Kidney tubule cell (primary cell): ENCODE measurements at places on chromosomes 5 and 9.
A peak's percentile ranks its signal among the peaks of the same experiment; 100 is the strongest.

DNA sequence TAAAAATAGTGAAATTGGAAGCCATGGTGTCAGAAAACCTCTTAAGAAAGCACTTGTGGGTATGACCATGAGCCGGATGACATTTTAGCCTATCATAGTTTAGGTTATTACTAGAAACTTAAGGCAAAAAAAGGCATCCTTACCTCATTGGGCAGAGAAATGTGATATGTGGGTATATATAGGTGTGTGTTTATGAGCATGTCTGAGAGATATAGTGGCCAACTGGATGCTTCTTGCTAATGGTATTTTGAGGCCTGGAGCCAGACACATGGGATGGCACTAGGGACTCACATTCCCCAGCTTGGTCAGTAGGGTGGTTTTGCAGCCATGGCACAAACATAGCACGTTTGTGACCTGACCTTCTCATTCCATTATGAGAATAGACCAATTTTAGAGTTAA, 295.6 kb upstream of the MEF2C start:
- DNase-seq: no peak

- no peak for DNase-seq
Observed at GRCh38 chr5:107545486-107545885, 125.3 kb downstream of the EFNA5 start.

DNA sequence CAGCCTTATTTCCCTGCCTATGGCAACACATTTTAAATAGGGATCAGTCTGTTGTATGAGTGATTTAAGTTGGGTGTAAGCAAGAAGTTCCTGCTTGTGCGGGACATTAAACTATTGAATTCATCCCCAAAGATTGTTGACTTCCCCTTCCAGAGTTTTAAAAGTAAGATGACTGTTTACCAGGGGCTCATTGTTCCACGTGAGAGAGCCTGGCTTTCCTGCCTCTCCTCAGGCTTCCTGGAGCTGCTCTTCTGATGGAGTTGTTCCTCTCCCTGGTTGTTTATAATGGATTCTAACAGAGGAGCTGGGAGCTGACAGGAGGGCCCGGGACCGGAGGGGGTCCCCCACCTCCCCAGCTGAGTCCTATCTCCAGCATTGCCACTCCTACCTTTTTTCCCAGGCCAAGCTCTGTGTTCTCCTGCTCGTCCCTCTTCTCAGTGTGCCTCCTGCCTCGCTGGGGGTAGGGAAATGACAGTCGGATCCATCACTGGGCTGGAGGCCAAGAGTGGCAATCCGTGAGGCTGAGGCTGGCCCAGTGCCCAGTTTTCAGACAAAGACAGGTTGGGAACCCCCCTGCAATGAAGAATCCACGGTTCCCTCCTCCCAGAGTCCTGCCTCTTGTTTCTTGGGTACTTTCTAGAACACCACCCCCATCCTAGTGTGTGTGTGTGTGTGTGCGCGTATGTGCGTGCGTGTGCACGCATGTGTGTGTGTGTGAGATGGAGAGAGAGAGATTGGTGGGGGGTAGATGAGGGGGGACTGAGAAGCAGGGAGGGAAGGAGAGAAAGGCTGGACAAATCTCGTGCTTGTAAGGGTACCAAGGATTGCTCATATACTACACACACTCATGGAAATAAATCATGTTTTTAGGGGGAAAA, 123.7 kb upstream of the NFIB start:
- DNase-seq: peak; percentile 80

GRCh38 chr9:32741706-32742105, 41.6 kb upstream of the TMEM215 start:
- DNase-seq: peak; percentile 49

DNA sequence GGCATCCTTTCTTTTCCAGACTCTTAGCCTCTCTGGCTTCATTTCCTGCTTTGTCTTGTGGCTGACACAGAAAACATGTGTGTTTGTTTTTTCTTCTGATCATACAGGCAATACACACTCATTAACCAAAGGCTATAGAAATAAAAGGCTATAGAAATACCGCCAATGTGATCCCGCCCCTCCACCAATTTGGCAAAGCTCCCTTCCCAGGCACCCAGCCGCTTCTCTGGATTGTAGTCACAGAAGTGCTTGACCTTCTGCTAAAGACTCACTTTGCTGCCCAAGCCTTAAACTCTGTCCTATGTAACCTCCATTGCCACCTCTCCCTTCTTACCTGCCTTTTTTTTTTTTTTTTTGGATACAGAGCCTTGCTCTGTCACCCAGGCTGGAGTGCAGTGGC, 5.3 kb downstream of the TXNDC15 start:
- no peak for DNase-seq

DNA sequence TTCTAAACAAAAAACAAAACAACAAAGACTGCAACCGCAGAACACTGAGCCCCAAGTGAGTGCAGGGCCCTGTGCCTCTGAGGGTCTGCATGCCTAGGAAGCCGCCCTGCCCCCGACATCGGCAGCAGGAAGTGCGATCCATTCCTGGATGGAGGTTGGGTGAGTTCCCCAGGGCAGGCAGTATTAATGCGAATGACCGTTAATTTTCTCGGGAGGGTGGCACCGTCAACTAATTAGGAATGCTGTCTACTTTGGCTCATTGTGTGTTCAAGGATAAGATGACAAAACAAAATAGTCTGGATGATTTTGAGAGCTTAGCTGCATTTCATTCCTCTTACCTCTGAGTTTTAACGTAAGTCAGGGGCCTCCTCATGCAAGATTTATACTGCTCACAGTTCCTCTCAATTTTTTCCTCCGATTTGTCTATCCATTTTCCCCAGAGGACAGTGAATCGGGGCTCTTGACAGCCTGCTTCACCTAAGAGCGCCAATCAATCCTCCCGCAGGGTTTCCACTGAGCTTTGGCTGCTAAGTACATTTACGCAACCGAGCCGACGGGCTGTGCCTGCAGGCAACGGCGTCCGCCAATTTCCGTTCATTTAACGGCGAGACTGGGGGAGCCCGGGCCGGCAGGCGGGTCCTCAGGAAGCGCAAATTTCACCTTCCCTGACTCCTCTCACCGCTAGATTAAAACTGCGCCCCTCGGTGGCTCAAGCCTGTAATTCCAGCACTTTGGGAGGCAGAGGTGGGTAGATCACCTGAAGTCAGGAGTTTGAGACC, 2.9 kb upstream of the NXNL2 start:
- peak; percentile 80 for DNase-seq

DNA sequence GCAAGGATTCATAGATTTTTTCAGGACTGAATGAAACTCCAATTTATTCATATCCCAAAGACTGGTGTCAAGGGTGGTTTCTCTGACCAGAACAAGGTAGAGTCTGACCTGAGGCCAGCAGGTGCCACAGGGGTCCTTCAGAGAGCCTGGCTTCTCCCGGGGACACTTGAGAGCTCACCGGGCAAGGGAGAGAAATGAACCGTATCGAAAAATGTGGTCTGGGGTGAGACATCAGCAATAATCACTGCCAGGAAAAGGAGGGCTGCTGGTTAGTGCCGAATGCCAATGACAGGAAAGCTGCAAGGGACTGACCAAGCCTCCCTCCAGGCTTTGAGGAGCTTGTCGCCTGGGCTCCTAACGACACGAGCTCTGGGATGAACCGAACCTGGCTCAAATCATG, 142.7 kb downstream of the TTLL11 start:
- peak; percentile 73 for DNase-seq

DNA sequence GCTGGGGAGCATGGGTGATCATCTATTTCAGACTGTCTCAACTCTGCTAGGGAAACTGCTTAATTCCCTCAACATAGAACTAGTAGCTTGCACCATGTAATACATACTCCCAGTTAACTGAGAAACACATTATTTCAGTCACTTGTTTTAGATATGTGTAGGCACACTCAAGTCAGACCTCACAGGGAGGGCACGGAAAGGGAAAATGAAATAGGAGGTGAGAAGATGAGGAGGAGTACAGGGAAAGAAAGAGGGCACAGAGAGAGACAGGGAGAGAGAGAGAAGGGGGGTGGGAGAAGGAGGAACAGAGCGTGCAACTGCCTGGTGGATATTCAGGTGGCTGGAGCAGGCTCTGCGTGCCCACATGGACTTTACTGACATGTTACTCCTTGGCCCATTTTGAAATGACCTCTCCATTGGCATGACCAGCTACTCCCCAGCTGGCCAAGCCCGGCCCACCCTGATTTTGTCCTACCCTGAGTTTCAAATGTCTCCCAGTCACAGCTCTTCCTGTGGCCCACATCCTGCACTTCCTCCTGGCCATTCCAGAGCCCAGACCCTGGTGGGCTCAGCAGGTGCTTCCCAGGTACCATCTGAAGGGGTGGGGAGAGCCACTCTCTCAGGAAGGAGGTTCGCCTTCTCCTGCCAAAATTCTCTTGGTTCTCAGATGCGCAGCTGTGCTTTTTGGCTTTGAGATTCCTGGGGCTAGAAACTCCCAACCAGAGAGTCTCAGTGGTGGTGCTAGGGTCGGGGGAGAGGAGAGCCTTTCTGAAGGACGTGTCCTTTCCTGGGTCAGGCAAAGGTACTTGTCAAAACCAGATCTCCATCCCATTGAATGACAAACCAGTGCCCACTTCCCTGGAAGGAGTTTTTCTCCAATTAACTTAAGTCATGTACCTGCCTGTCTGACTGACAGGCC, 229.4 kb downstream of the FSTL4 start:
- no peak for DNase-seq

GRCh38 chr9:124725068-124725452, 46.1 kb downstream of the NR6A1 start:
- peak; percentile 21 for DNase-seq

GRCh38 chr5:86228147-86228546, 389.6 kb upstream of the COX7C start:
- no peak for DNase-seq

GRCh38 chr9:17531642-17532254, 47.1 kb upstream of the SH3GL2 start:
- DNase-seq: peak; percentile 54

DNA sequence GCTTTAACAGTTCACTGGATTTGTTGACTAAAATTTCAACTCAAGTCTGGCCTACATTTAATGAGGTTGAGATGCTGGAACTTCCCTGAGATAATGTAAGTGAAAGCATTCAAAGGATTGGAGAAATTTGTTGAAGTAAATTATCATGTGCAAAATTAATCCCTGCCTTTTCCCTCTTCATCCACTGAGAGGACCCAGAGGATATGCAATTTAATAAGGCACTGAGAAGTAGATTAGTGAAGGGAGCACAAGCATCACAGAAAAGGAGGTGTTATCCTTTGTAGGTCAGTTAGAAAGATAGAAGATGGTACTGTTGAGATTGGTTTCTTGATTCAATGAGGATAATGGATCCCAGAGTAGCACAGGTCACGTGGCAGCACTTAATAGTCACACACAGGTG, 42.6 kb upstream of the ANKRD31 start:
- no peak for DNase-seq

- DNase-seq: peak; percentile 69
Observed at GRCh38 chr5:96228408-96228807, 204.6 kb downstream of the PCSK1 start.

DNA sequence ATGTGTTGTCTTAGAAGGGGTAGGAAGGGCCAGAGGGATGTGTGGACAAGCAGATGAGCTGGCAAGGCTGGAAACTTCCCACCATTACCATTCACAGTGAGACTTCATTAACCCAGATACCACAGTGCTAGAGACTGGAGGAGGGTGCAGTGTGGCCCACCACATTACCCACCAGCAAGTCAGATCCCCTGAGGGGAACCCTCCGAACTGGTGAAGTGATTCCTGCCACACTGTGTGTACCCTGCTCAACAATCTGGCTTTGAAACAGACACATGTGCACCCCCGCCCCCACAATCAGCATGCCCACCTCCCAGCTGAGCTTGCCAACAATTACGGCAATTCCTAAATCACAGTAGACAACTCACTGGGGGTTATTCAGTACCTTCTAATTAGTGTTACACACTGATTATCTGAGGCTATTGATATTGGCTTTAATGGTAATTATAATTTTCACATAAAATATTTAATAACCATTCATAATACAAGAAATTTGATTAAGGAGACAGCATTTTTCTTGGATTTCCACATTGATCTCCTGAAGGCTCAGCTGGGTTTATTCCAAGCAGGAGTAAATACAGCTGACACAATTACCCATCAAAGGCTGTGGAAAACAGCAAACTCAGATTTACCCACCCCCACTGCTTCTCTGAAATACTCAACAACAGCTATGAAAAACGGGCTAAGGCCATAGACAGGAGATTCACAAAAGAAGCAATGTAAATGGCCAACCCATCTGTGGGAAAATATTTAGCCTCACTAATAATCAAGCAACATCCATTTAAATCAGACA, 169.3 kb upstream of the FSTL4 start:
- DNase-seq: no peak

GRCh38 chr9:80025131-80025530, 453.4 kb downstream of the TLE4 start:
- no peak for DNase-seq

GRCh38 chr9:115466756-115467155, 348.8 kb upstream of the TNC start:
- no peak for DNase-seq
